Hypothalamus (tissue), 51 donors: ENCODE measurements at places on chromosomes 5 and 9.
A peak's percentile ranks its signal among the peaks of the same experiment; 100 is the strongest.

DNA sequence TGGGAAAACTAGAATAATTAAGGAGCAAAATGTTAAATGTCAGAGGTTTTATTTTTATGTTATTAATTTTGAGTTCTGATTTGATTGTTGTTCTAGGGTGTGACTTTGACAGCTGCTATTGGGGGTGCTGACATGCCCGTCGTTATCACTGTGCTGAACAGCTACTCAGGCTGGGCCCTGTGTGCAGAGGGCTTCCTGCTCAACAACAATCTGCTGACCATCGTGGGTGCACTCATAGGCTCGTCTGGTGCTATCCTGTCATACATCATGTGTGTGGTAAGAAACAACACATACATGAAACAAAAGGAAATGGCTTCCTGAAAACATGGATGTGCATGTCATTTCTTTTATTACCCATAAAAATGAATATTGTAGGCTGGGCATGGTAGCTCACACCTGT, 56.1 kb downstream of the NNT start:
- DNase-seq, result no peak

DNA sequence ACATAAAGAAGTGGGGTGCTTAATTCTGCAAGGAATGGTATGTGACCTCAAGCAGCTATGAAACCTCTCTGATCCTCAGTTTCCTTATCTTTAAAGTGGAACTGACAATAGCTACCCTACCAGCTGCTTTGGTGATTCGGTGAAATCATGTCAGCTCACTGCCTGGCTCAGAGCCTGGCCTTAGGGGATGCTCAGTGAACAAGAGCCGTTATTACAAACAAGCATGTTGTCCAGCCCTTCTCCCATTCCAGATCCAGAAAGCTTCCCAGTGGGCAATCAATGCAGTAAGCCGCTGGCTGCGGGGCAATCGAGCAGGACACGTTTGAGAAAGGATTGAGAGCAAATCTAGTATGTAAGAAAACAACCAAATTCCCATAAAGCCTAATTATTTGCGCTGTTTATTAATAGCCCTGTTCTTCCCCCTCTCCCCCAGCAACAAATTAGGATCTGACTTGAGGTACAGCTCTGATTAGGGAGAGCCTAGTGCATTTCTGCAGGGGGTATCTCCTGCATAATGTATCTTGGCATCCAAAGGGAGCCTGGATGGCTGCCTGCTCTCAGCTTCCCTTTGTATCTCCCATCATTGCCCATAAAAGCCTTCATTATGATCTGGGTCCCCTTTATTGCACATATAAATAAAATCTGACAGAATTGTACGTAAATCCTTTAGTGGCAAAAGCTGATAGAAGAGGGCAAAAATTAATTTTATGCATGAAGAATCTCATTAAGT, 371.4 kb downstream of the TMEM232 start:
- DNase-seq, result no peak

- DNase-seq, result no peak
Observed at GRCh38 chr5:174737330-174737729, 12.9 kb downstream of the MSX2 start.

DNA sequence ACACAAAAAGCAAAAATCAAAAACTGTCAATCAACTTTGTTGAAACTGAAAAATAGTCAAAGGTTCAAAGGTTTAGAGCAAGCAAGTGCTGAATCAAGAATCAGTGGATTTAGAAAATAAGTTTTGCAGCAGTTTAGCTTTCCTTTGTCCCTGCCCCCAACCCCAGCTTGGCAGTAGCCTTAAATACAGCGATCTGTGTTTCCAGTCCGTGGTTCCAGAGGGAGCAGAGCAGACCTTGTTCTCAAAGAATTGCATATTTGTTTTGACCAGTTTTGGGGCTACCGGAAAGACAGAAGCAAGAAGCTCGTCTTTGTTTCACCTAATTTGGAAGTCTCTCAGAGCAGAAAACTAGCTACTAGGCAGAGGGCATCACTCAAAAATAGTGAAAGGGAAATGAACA, 57.2 kb upstream of the PRDM9 start:
- no peak for DNase-seq

DNA sequence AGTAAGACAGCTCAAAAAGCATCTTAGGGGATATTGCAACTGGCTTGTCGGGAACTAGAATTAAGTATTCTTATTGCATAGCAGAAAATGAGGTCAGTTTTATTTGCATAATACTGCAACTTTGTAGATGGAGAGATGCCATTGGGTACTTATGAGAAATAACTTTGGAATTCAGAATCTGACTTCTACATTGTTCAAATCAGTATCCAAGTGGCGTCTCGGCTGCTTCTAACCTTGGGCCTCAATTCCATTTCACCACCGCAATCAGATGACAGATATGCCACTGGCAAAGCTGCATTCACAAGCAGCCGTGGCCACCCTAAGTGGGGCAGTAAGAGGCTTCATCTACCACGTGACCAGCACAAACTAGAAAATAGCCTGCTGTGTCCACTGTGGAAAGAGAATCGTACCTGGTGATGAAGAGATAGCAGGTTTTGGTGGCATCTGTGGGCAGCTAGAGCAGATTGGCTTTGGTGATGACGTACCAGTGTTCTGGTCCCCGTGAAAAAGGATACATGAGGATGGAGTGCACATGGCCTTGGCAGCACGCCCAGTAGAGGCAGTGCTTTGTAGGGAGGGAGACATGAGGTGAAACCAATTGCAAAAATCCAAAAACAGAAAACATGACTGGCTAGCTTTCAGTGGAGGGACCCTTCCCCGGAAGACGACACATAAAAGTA, 116.6 kb downstream of the KLHL3 start:
- no peak for DNase-seq

DNA sequence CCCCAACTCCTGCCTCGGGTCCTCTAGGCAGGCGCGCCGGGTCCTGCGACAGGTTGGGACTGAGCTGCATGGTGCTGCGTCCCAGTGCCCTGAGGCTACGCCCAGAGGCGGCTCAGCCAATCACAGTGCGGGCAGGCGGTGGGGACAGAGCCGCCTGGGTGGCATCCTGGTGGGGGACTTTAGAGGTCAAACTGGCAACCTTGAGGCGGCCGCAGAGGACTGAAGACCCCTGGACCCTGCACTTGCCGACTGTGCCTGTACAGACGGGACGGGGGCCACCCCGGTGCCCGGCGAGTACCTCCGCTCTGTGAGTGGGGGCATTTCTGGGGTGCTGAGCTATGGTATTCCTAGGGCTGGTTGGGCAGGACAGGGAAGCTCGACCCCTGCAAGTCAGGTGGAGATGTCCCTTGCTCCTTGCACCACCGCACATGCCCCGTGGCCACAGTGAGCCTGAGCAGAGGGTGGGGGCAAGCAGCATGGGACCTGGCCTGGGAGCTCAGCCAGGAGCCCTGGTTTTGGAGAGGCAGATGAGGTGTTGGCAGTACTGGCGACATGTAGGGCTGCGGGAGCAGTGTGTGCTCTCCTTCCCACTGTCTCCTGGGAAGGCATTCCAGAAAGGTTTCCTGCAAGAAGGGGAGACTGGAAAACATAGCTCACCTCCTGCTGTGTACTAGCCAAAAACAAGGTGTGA, 45.5 kb downstream of the CTSL start:
- no peak for DNase-seq

DNA sequence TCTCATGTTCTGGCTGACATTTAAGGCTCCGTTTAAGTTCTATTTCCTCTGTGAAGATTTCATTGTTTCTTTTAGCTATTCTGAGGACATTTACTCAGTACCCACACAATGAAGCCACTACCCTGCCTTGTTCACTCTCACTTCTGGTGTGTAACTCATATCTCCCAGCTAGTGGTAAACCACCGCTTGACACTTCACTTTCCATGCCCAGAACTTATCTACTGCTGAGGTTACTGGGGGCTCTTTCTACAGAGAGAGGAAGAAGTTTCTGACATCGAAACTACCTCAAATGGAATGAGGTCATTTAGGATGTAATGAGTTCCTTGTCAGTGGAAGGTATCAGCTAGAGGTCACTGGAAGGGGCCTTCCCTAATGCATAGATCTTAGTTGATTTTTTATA, 501.5 kb downstream of the DMAC1 start:
- no peak for DNase-seq

GRCh38 chr5:156560002-156560401, 233.0 kb downstream of the SGCD start:
- no peak for DNase-seq

DNA sequence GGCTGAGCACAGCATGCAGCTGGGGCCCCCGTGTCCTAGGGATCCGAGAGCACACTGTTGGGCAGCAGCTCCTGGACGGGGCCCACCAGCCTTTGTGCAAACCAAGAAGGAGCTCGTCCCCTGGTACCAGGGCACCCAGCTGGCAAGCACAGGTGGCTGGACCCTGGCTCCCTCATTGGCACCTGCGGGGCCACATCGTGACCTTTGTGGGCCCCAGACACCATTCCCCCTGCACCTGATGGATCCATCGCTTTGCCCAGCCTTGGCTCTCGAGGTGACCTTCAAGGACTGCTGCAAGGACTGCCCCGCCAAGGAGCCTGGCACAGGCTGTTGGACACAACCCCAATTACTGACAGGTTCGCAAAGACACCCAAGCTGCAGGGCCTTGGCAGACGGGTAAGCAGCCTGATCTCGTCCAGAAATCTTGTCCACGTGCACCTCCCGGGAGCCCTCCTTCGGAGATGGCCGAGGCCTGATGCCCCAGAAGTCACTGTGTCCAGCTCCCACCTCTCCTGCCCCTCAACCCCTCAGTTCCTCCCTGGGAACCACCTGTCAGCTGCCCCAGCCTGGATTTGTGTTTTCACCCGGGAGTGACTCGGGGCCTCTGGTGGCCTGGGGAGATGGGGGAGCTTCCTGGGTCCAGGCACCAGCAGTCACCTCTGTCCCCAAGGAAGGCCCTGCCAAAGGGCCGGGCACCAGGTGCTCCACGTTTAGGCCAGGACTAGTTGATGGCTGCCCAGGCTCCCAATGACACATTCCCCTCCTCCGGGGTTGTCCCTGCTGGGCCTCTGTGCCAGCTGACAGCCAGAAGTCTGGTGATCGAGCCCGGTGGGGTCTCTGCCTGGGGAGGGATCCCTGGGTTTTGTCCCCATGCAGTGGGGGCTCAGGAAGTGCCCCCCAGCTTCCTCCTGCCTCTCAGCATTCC, 137.1 kb upstream of the PPP1R26 start:
- no peak for DNase-seq

DNA sequence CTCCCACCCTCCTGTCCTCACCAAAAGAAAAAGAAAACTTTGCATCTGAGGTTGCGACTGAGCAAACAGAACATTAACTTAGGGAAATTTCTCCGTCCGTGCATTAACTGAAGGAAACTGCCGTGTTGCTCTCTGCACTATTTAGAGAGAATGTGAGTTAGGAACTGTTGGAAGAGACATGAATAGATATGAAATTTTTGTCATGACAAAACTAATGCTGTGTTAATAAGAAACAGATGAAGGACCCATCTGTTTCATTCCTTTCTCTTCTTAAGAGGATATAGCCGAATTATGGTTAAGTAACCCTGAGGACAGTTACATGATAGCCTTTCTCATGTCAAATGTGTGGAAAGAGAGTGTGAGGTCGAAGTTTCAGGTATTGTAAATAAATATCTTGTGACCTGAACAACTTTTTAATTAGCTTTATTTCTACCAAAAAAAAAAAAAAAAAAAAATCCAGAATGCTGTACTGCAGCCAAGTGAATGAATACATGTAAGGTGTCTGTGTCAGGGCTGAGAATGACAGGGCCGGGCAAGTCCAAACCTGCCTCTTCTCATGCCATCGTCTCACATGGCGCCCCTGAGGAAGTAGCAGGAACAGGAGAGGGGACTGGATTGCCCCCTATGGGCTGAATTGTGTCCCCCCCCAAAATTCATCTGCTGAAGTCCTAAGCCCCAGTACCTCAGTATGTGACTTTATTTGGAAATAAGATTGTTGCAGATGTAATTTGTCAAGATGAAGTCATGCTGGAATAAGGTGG, 35.6 kb upstream of the ANKRD33B start:
- DNase-seq, result no peak

- no peak for DNase-seq
Observed at GRCh38 chr9:132094314-132094791, 14.7 kb upstream of the MED27 start.

GRCh38 chr5:135212361-135213026, 178.5 kb upstream of the PITX1 start:
- no peak for DNase-seq

- DNase-seq, result peak; percentile 57
Observed at GRCh38 chr5:133051061-133051541, 712 bp upstream of the HSPA4 start.

- no peak for DNase-seq
Observed at GRCh38 chr9:93899609-93900435, 55.3 kb downstream of the BARX1 start.

- DNase-seq, result no peak
Observed at GRCh38 chr9:126531035-126531571, 82.6 kb upstream of the LMX1B start.

DNA sequence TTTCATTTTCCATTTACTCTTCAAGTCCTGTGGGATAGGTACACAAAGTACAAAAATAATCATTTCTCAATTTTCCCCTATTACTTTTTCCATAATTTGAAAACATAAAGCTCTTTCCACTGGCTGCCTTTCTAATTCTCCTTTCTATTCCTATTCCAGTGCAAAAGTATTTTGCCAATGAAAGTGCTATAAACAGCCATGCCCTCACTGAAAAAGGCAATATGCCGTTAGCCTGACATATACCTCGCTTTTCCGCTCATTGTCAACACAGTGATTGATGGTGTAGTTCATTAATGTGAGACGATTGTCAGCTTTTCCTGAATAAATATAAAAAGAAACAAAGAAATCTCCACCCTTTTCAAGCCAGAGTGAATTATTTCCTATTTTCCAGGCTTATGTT, 97.5 kb downstream of the EBF1 start:
- no peak for DNase-seq

DNA sequence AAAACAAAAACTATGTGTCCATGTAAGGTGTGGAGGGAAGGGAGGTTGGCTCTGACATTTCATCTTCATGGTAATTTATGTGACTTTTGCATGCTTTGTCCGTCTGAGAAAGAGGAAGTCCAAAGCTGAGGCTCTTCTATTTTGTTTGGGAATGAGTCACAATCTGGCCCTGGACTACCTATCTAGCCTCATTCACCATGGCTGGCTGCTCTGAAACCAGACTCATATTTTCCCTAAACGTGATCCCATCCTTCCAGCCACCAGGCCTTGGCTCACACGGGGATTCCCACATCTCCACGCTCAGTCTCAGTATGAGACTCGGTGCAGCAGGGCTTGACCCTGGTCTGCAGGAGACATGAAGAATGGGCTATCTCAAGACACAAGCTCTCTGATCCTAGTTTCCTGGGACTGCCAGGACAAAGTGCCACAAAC, 672.8 kb downstream of the ACTL7B start:
- no peak for DNase-seq

- no peak for DNase-seq
Observed at GRCh38 chr5:31948006-31948405, 226.1 kb downstream of the GOLPH3 start.

DNA sequence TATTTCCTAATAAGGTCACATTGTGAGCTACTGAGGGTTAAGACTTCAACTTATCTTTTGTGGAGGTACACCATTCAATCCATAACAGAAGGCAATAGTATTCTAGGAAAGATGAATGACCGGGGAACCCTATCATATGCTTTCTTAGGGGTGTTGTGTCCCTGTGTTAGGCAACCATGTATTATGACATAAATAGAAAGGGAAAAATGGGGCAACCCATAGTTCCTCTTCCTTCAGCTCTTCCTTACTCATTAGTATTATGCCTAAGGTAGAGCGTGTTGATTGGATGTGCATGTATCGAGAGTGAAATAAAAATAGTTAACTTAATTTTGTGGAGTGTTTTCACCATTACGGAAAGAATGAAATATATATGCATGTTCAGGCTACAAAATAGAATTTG, 6.0 kb upstream of the CCNJL start:
- no peak for DNase-seq
